ENCODE measurements at places on chromosomes 12 and 14.

- DNase-seq: no peak
Observed at GRCh38 chr14:104821971-104822608, 21.2 kb downstream of the ZBTB42 start.

GRCh38 chr12:6363330-6364043 lies 11.9 kb downstream of the SCNN1A start:
- peak; percentile 45 for DNase-seq

GRCh38 chr12:47747596-47748506 lies 10.8 kb downstream of the RAPGEF3 start:
- no peak for DNase-seq

- DNase-seq: no peak
Observed at GRCh38 chr12:51395283-51396230, 4.4 kb upstream of the GALNT6 start.

DNA sequence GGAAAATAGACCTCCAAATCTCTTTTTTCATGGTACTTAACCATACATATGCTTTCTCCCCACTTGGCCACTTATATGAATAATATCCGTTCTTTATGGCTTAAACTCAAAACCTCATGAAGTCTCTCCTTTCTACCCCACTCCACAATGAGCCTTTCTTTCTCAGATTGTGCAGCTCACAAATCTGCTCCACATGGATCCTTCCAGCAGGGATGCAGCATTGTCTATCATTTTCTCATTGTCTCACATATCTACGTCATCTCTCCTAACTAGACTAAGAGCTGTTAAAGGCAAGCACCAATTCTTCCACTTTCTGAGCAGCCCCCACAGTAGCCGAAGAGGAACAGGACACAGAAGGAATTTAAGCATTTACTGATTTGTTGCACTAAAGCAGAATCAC lies 106.4 kb downstream of the HECTD4 start:
- no peak for DNase-seq

DNA sequence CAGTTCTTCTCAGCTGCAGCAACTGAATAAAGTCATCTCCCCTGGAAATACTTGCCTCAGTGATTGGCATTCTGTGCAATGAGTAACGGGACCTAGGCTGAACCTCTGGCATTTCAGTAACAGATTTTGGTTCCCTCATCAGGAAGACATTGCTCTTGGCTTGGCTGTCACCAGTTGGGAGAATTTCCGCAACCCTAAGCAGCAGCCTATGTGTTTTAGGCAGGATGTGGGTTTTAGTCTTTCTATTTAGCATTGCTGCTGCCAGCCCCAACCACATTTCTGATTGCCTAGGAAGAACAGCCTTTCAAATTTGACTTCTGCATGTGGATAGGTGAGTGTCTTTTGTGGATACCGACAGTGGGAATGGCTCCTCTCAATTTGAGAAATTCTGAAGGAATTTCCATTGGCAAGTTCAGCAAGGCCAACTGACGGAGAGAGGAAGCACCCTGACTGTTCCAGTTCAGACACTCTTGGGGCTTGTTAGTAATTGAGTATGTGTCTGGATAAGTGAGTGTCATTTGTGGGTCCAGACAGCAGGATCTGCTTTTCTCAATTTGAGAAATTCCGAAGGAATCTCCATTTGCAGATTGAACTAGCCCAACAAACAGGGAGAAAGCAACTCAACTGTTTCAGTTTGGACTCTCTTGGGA lies 19.0 kb upstream of the CLEC2A start:
- no peak for DNase-seq

DNA sequence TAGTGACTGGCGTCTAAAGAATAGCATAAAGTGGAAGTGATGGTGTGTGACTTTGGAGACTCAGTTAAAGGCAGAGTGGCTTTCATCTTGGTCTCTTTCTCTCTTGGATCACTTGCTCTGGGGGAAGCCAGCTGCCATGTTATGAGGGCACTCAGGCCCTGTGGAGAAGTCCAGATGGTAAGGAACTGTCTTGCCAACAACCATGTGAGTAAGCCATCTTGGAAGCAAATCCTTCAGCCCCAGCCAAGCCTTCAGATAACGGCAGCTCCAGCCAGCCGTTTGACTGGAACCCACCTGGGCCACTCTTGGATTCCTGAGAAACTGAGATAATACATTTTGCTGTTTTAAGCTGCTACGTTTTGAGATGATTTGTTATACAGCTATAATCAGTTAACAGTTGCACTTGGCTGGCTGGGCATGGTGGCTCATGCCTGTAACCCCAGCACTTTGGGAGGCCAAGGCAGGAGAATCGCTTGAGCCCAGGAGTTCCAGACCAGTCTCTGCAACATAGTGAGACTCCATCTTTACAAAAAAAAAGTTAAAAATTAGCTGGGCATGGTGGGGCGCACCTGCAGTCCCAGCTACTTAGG lies 7.7 kb upstream of the LRRC23 start:
- no peak for DNase-seq

Data from T-helper 22 cell (primary cell).